ENCODE measurements at places on chromosomes 3 and 15.

GRCh38 chr3:43257850-43258249, 28.5 kb upstream of the SNRK start:
- DNase-seq, result no peak

DNA sequence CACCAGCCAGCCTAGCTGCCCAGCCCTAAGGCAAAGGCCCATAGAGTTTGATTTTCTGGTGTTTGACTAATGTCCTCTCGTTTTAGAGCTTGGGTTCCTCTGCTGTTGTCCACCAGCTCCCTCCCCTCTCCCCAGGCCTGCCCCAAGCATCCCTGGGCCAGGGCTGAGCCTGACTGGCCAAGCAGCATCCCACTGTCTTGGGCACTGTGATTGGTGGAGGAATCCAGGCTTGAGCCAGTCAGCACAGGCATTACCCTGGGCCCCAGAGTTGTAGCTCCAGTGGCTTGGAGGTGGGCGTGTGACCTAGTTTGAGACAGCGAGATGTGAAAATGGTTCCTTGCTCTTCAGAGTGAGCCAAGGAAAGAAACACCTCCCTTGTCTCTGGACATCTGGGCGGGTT, 155.3 kb upstream of the MEF2A start:
- no peak for DNase-seq

DNA sequence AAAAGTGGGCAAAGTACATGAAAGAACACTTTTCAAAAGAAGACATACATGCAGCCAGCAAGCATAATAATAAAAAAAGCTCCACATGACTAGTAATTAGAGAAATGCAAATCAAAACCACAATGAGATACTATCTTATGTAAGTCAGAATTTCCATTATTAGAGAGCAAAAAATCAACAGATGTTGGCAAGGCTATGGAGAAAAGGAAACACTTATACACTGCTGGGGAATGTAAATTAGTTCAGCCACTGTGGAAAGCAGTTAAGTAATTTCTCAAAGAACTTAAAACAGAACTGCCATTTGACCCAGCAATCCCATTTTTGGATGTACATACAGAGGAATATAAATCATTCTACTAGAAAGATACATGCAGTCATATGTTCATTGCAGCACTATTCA, 360.7 kb downstream of the NSUN3 start:
- no peak for DNase-seq

- DNase-seq, result no peak
Observed at GRCh38 chr3:15439476-15439875, 12.1 kb downstream of the EAF1 start.

DNA sequence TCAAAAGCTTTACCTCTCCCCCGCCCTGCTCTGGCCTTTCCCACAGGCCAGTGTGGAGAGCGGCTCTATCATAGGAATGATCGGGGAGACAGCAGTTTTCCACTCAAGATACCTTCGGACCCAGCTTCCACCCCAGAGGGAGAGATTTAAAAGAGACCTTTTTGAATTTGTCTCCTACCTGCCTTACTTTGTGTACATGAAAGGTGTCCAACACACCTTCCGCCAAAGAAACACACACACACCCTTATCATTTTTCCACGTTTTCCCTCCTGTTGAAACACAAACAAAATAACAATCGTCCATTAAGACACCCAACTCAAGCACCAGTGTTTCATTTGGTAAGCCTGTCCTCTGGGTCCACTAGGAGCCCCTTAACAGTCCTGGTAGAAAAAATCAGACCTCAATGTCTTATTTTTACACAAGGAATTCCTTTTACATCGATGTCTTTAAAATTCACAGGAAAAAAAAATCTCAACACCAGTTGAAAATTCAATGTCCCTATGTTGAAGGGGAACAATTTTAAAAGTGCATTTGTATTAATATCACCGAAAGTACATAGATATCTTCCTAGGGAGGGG, 4.0 kb downstream of the HES1 start:
- DNase-seq, result no peak

- DNase-seq, result no peak
Observed at GRCh38 chr3:147377412-147378367, 28.7 kb downstream of the ZIC4 start.

DNA sequence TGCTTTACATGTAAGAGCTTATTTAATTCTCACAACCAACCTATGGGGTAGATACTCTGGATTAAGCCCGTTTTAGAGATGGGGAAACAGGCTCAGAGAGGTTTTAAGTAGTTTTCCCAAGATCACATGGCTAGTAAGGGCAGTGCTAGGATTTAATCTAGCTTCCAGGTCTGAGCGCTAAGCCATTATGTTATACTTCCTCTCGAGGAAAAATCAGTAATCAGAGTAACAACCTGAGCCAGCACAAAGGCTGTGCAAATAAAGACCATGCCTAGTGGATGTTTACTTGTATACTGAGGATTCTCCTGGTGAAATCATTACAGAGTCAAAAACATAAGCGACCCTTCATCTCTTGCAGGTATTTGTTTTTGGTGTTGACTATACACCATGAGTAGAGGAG, 9.0 kb downstream of the FSTL1 start:
- no peak for DNase-seq

DNA sequence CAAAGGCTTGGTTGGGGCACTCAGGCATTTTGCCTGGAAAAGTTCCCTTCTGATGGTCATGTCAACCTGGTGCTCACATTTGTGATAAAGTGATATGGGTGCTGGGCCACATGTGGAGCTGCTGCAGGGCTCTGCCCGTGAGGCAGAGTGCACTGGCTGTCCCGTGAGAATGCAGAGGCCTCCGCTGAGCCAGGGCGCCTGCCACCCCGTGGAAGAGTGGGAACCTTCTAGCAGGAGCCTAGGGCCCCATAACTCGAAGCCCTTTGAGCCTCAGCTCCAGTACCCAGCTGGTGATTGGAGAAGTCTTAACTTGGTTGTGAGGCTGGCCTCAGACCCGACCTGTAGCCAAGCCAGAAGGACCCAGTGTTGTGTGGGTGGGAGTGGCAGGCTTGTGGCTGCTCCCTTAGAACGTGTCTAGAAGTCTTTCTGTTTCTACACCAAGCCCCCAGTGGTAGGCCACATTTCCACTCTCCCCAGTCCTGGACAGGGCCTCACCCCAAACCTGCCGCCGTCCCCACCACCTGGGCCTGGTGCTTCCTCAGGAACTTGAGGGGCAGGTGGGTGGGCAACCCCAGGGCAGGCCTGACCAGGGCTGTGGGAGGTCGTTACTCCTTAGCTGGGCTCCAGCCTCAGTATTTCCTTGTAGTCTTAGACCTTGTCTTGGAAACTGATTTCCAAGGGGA, 19.7 kb downstream of the SEC61A1 start:
- no peak for DNase-seq

- DNase-seq, result no peak
Observed at GRCh38 chr15:78023081-78023665, 54.3 kb downstream of the TBC1D2B start.

- no peak for DNase-seq
Observed at GRCh38 chr3:94420931-94421330, 358.1 kb downstream of the NSUN3 start.

GRCh38 chr3:143998266-143998665, 26.6 kb downstream of the DIPK2A start:
- DNase-seq, result no peak

GRCh38 chr15:25641762-25642161, 202.9 kb upstream of the UBE3A start:
- DNase-seq, result no peak

GRCh38 chr3:142976621-142977398, 13.3 kb upstream of the PAQR9 start:
- DNase-seq, result peak; percentile 73

- no peak for DNase-seq
Observed at GRCh38 chr15:56913670-56914069, 4.8 kb upstream of the TCF12 start.

DNA sequence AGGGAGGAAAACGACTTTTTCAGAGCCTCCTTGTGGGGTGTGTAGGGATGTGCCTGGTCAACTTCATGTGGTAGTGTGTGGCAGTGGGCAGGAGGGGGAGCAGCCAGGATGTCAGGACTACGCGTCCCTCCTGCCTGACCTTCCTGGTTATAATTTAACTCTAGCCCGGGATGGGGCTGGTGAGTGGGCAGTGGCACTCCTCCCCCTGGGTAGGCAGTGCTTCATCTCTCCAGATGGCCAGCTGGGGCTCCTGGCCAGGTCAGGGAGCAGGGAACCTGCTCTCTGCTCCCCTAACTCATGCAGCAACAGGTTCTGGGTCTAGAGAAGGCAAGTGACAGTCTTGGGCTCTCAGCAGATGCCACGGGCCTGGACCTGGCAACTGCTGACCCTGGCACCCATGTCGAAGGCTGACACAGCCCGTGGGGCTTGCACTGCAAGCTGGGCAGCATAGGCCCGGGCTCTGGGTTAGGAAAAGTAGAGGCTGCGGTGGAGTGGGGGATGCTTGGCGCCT, 2.6 kb downstream of the ITIH4 start:
- no peak for DNase-seq

DNA sequence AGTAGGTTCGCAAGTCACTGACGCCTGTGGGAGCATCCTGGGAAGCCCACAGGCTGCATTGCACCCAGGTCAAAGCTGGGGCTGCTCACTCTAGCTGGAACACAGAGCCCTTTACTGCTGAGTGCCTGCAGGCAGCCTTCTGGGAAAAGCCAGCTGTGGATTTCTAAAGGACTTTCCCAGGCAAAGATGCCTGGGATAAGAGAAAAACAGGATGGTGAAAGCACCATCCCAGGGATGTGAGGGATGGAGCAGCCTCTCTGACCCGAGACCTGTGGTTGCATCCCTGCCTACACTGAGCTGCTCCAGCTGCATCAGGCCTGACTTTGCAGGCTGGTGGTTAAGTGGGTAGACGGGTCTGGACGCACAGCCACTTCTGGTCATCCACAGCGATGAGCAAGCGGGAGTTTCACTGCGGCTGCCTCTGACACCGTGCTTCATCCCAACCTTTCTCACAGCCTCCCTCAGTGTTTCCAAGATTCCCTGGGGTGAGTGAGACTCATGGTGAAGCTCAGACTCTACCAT, 52.5 kb upstream of the AMOTL2 start:
- DNase-seq, result no peak
